Left ventricle myocardium superior (tissue), 1 donor: ENCODE measurements at places on chromosomes 2 and 18. TPM values are rescaled to one million over a fixed set of nuclear protein-coding genes. Genes with fewer than 3 reads are reported as not detected.

GRCh38 chr2:136891100-136891499 is 125.8 kb downstream of the THSD7B start:
- DNase-seq: no peak

The WDR43 gene
- total RNA-seq: 18.0 TPM

The EVX2 gene
- total RNA-seq: not detected

DNA sequence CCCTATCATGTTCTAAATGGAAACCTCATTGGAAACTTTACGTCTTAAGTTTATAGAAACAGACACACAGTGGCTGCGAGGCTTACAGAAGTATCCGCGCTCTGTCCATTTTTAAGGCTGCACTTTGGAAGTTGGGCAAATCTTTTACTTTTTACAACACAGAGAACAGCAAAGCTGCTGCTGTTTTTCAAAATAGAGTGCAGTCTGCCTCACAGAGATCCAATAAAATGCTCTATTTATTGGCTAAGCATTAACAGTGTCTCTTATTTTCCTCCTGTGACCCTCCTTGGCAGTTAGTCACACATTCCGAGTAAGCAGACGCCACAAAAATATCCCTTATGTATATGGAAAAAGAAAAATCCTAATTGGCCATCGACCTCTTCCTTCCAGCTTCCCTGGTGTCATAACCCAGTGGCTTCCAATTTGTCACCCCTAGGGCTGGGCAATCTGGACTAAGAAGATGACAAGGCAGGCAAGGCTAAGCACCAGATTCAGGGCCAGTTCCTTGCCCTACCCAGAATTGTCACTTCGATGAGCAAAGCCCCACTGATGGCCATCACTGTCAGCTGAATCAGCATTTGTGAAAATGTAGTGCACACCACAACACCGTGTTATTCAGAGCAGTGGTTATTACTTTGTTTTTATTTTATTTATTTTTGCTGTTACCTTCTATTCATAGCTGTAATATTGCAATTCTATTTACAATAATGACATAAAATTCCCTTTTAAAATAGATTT is 47.7 kb upstream of the MEIS1 start:
- DNase-seq: no peak

- no peak for DNase-seq
Observed at GRCh38 chr2:221568299-221568698, 3.8 kb downstream of the EPHA4 start.

GRCh38 chr2:127199223-127199622 is 20.9 kb downstream of the CYP27C1 start:
- no peak for DNase-seq

The LDAH gene
- total RNA-seq: 5.4 TPM
